Stimulated activated CD4-positive, alpha-beta T cell treated with anti-CD3 and anti-CD28 coated beads, Interleukin-15, amount 100 ng/mL, for 48 hours (primary cell): ENCODE measurements at places on chromosomes 7 and 10.

- DNase-seq = no peak
Observed at GRCh38 chr7:132643302-132643701, 67.0 kb upstream of the PLXNA4 start.

DNA sequence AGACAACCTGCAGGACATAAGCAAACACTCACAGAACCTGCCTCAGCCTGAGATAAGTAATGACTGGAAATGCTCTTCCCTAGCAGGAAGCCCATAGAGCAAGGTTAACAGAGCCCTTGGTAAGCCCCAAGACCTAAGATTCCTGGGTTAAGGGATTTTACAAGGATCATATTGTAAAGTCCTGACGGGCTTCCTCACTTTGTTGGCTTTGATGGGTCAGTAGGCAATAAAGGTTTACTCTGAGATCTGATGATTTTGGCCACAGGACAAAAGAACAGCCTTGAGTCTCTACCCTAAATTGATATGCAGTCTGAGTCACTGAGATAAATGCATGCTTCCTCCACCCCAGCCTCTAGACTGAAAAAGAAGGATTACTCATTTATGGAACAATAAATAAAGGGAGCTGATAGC is 270.8 kb downstream of the HTR7 start:
- no peak for DNase-seq

GRCh38 chr7:55128693-55129394 is 110.0 kb downstream of the EGFR start:
- no peak for DNase-seq

GRCh38 chr7:2523461-2523936 is 3.9 kb downstream of the LFNG start:
- DNase-seq = no peak

DNA sequence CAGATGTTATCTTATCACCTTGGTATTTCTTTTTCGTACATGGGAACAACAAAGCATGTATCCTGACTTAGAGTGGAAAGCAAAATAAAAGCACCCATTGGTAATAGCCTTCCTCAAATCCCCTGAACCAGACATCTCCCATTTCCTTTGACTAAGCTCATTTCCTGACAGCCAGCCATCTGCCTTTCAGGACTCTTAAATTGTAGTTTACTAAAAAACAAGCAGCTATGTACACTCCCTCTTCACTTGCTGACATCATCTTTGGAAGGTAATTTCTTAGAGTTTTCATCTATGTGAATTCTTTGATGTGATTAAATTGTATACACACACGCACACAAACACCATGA is 40.7 kb downstream of the ARL4A start:
- no peak for DNase-seq

DNA sequence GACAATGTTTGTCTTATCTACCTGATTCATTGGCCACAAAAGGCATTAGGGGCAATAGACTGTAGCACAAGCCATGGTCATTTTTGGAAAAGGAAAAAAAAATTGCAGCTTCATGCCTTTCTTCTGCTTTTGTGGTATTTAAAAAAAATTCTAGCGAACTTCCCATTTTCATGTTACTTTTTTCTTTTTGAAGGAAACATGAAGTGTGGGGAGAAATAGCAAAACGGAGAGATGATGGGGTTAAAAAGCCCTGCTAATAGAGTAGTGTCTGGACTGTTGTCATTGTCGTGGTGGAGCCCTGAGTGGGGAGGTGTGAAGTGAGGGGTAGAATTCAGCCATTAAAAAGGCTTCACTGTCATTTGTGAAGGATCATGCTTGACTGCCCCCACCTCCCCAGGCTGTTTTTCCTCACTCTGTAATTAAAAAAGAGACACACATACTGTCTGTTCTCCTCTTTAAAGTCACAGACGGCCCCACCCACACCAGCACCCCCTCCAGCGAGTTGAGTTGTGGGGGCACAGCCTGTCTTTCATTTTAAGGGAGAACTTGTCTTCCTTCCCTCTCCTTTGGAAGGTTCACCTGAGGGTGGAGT is 272.4 kb downstream of the CREB5 start:
- no peak for DNase-seq

DNA sequence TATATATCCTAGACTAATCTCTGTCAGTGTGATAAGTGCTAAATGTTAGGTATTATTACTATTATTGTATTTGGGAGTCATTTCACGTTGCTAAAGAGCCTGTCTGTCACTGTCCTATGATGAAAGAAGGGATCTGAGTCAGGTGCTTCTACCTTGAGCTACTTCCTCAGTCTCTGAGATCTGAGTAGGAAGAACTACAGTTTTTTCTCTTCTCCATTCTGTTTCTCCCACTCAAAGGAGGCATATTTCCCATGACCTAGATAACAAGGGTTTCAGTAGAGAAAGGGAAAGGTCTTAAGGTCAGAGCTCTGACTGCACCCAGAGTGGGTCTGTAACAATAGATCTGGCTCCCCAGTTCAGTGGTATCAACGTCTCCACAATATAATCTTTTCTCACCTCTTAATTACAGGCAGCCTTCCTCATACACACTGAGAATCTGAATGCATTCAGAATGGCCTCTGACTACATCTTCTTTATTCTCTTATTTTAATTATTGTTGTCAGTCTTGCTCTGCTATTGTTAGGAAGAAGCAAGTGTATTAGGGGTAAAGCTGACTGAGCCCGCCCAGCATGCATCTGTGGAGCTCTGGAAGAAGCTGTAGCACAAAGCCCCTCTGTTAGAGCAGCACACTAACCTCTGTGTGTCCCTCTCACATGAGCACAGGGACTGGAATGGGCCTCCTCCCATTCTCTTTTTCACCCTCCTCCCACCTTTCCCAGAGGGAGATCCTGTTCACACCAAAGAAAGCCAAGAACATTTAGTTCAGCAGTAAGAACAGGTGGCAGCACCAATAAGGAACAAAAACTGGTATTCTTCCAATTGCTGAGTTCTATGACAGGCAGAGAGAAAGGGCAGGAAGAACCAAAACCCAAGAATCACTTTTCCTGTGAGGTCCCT is 38.1 kb downstream of the USP54 start:
- DNase-seq = no peak

GRCh38 chr7:124310934-124311390 is 278.1 kb upstream of the TMEM229A start:
- no peak for DNase-seq

- DNase-seq = no peak
Observed at GRCh38 chr10:79118286-79119202, 49.8 kb downstream of the ZMIZ1 start.

DNA sequence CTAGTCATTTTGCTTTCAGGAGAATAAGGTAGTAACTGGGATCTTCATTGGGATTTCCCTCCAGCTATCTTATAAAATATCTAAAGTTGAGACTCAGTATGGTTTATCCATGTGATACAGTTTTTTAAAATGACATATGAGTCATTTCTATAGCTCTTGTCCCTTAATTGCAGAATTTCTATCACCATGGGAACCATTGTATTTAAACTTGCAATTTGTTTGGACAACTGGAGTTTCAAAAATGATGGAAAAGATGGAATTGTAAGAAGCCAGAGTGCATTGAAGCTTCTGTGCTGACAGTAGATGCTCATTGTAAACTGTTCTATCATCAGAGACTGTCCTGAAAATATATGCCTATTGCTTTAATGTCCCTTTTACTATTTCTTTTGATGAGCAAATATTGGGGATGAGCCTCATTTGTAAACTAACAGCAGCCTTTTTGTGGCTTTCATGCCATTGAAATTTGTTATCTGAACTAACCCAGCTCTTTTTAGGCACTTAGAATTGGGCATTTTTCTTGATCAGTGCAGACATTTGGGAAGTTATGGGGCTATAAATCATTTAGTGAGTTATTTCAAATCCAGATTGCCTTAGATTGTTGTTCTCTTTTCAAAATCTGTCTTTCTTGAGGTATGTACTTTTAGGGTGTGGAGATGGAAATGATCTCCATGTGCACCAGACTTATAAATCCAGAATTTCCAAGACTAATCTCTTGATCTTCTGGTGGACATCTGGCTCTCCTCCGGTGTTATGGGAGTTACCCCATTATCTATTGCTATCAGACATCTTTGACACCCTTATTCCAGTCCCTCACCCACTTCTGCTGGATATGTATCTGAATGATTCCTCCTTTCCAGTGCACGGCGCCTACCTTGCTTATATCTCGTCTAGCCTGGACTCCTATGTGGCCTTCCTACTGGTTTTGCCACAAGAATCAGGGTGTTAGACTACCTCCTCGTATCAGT is 159.0 kb downstream of the SND1 start:
- no peak for DNase-seq

- DNase-seq = no peak
Observed at GRCh38 chr10:35219292-35219691, 92.6 kb downstream of the CREM start.

DNA sequence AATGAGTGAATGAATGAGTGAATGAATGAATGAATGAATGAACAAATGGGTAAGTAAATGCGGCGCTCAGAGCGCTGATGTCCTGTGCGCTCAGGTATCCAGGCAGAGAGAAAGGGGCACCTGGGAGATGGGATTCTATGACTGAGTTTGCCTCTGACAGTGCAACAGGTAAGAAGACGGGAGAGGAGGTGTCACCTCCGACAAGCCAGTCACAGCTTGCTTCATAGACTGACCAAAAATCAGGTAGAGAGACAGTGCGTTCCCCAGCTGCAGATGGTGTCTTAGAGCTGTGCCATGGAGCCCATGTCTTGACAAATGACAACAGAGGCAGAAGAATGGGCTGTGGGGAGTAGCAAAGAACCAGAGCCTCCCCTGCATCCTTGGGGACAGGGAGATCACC is 327.3 kb downstream of the FGFR2 start:
- no peak for DNase-seq
